ENCODE measurements at places on chromosomes 16 and 17.

DNA sequence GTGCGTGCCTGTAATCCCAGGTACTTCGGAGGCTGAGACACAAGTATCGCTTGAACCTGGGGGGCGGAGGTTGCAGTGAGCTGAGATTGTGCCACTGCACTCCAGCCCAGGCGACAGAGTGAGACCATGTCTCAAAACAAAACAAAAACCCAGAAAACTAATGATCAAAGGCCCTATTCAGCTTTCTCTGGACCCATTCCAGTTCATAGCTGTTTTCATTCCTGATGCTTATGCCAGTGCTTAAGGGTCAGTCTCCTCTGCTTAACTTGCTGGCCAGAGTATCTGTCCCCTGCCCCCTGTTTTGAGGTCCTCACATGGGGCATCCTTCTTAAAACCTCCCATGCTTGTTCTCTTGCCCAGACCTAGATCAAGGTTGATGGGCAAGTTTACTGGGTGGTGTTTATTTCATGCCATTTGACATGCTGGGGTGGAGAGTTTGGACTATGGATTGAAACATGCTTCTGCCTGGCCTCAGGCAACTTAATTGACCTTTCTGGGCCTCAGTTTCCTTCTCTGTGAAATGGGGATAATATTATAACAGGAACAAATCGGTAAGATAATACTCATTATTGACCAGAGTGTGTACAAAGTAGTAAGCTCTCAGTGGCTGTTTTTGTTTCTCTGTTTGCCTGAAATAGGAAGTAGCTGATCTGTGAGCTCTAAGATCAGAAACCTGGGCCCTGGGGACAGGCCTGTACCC is 369.8 kb downstream of the CPPED1 start:
- DNase-seq, result no peak

GRCh38 chr16:83300326-83300725 is 507.5 kb upstream of the HSBP1 start:
- DNase-seq, result no peak

DNA sequence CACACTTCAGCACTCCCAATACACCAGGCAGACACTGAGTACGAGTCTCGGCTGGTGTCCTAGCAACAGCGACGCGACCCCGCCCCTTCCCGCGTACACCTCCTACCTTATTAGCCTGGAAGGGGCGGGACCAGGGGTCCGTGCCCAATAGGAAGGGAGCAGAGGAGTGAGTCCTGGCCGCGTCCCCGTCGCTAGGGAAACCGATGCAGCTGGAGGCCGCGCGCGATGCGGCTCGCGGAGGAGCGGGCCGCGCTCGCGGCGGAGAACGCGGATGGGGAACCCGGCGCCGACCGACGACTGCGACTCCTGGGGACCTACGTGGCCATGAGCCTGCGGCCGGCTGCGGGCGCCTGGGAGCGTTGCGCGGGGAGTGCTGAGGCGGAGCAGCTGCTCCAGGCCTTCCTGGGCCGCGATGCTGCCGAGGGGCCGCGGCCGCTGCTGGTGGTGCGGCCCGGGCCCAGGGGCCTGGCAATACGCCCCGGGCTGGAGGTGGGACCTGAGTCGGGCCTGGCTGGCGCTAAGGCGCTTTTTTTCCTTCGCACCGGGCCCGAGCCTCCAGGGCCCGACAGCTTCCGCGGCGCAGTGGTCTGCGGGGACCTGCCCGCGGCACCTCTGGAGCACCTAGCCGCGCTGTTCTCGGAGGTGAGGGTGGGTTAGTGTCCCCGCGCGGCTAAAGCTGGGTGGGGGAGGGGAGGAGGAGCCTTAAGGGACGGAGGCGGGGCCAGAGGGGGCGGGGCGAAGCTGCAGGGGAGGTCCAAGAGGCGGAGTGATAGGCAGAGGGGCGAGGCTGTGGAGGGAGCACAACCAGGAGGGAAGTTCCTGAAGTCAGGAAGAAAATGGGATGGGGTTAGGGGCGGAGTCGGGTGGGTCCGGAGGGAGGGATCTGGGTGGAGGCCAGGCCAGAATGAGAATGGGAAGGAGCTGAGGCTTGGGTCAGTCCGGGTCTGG is at the start of gene DNAH9:
DNAH9 (plus strand) TSS at position 197 of the 948 bp plus-strand sequence; CDS start at position 226, 29 bp downstream.
- no peak for DNase-seq

DNA sequence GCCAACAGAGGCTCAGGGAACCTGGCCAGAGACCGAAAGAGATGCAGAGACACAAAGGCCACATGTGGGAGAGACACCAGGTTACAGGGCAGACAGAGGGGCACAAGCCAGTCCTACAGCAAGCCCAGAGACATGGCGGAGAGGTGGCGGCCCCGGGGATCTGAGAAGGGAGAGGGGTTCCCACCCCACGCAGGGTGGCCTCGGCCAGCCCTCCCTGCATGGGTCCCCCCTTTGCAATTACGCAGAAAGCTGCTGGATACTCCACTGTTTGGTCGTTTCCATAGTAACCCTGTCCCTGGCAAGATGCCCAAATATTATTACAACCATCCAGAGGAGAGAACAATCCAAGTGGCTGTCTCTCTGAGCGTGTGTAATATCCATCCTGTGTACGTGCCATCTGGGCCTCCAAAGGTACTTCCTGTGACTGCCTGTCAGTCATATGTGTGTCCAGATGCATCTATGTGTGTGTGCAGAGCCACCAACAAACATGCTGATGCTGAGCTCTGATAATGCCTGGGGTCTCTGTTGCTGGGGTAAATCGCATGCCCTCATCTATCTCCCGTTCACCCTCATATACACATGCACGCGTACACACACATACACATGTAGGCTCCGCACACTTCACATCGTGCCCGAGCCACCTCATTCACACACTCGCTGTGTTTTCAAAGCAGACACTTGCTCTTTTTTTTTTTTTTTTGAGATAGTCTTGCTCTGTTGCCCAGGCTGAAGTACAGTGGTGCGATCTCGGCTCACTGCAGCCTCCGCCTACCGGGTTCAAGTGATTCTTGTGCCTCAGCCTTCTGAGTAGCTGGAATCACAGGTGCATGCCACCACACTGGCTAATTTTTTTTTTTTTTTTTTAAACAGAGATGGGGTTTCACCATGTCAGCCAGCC is 5.5 kb downstream of the PCGF2 start:
- no peak for DNase-seq

DNA sequence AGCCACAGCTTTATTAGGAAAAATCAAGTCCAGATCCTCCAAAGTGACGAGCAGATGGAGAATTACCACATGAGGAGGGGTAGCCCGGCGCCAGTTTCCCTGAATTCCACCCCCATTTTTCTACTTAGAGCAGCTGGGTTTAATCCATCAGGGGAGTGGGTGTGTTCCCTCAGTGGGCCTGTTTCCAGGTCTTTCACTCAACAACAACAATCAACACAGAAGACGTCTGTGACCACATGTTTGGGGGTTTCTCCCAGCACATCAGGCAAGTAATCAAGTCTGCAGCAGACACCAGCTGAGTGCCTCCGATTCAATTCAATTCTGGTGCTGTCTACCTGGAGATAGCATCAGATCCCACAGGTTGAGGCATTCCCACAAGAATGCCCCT is 6.8 kb downstream of the SLC6A2 start:
- DNase-seq, result no peak

DNA sequence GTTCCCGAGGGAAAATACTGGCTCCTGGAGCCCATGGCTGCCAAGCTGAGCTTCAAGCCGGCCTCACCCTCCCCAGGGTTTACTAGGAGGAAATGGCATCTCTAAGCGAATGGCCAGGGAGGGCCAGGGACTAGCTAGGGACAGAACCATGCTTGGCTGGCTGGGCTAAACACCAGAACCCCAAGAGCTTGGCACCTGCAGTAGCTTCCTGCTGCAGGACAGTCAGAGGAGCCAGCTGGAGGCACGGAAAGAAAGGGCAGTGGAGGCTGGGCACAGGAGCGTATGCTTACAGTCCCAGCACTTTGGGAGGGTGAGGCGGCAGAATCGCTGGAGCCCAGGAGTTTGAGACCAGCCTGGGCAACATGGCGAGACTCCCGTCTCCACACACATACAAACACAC is 33.7 kb downstream of the PEMT start:
- no peak for DNase-seq

DNA sequence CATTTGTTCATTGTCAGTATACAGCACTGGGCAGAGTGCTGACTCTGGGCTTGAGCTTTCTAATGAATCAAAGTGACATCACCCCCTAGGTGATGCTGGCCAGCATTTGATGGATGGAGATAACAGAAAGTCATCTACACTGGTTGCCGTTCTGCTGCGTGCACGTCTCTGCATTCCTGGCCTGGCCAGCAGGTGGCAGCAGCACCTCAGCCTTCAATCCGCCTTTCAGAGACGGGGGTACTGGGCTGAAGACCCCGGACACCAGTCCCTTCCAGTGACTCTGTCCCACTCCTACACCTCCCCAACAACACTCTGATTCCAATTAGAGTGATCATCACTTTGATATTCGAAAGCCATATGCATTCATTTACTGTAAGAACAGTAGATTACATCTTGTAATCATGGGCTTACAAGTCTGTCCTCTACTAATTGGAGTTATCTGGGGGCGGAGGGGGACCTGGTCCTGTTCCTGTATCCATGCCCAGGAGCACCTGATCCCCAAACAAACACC is 6.0 kb downstream of the CPSF4L start:
- peak; percentile 53 for DNase-seq

- no peak for DNase-seq
Observed at GRCh38 chr17:21376081-21376758, at the start of gene KCNJ12. KCNJ12 (plus strand) TSS chr17:21376357; CDS start chr17:21415343, 38,986 bp downstream.

- no peak for DNase-seq
Observed at GRCh38 chr16:81324808-81325207, 10.0 kb downstream of the GAN start.

GRCh38 chr16:3963203-3963602 is 82.7 kb upstream of the CREBBP start:
- DNase-seq, result no peak

- no peak for DNase-seq
Observed at GRCh38 chr17:55783684-55784245, 32.9 kb downstream of the PCTP start.

DNA sequence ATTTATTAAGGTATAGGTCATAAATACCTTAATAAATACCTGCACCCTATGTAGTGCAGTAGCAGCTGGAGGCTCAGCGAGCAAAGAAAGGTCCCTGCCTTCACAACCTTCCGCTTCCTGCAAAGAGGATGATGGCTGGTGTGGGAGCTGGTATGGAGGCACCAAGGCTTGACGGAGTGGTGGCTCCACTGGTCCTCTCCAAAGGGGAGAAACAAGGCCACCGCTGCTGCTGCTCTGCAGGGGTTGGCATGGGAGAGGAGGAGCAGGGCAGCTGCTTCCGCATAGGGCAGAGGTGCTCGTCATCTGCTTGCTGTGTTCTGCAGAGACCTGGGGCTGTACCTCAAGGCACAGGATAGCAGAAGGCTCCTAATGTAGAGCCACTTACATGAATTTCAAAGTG is 52.8 kb downstream of the NDEL1 start:
- no peak for DNase-seq

DNA sequence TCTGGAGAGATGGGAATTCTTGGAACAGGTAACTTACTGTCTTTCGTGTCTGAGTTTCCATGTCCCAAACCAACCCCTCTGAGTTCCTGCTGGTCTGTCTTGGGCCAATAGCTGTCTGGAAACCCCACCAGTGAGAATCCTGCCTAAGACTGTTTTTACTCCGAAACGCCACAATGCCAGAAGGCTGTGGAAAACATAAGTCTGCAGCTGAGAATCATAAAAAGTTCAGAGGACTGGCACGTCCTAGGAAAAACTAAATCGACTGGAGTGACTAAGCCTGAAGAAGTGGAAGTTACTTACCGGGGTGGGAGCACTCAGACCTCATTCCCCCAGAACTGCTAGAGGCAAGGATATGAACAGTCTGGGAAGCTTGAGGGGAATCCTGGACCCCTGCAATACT is 13.3 kb downstream of the LRRC75A start:
- no peak for DNase-seq

- DNase-seq, result no peak
Observed at GRCh38 chr17:64413513-64413912, 22.9 kb upstream of the PECAM1 start.

DNA sequence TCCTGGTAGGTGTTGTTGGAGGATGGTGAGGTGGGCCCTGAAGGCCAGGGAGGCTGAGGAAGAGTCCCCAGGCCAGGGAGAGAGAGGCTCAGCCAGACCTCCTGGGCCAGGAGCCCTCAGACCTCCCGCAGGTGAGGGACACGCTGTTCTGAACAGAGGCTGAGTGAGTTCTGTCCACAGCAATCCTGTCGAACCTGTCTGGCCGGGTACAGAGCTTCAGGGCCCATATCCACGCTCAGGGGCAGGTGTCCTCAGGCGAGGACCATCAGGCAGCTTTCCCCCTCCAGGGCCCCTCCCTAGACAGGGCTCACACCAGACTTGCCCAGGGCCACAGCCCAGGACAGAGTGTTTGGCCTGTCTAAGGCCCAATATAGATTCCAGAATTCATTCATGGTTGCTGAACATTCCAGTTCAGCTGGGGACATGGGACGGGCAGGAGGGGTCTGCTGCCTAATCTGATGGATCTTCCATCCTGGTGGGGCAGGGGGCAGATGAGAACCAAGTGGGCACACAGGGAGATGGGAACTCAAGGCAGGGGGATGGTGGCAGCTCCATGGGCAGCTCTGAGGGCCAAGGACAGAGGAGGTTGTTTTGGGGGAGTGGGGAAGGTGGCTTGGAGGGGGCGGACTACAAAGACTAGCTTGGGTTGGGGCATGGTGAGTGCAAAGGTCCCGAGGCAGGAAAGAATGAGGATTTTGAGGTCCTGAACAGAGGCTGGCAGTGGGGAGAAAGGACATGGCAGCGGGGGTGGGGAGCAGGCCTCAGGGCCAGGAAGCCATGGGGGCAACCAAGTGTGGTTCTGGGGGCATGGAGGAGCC is 23.4 kb upstream of the MPRIP start:
- no peak for DNase-seq

GRCh38 chr17:79991924-79992648 is 43.6 kb downstream of the TBC1D16 start:
- DNase-seq, result no peak

GRCh38 chr17:28973425-28973824 is 22.1 kb upstream of the PHF12 start:
- no peak for DNase-seq

- no peak for DNase-seq
Observed at GRCh38 chr16:72083778-72084404, 9.5 kb downstream of the TXNL4B start.

DNA sequence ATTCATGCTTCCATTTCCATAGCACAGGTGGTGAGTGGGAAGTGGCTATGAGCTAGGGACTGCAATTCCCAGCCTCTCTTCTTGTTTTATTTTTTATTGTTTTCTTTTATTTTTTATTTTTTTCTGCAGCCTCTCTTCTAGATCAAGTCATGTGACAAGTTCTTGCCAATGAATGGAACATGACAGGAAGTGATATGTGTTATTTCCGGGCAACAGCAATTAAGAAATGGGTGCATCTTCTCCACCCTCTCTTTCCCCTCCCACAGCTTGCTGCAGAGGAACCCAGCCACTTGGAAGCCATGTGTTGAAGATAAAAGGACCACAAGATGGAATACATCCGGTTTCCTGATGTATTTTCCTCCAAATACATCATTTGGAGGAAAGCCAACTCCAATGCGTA is 23.6 kb downstream of the IRX5 start:
- no peak for DNase-seq

DNA sequence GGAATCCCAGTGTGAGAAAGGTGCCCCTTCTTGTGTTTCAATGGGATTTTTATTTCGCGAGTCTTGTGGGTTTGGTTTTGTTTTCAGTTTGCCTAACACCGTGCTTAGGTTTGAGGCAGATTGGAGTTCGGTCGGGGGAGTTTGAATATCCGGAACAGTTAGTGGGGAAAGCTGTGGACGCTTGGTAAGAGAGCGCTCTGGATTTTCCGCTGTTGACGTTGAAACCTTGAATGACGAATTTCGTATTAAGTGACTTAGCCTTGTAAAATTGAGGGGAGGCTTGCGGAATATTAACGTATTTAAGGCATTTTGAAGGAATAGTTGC is 567 bp downstream of the UBB start:
- DNase-seq, result no peak
